ENCODE measurements at places on chromosomes 16 and 17. TPM values are rescaled to one million over a fixed set of nuclear protein-coding genes. Genes with fewer than 3 reads are reported as not detected.

The CCL17 gene
- total RNA-seq, result not detected

The ZPBP2 gene
- total RNA-seq, result not detected

DNA sequence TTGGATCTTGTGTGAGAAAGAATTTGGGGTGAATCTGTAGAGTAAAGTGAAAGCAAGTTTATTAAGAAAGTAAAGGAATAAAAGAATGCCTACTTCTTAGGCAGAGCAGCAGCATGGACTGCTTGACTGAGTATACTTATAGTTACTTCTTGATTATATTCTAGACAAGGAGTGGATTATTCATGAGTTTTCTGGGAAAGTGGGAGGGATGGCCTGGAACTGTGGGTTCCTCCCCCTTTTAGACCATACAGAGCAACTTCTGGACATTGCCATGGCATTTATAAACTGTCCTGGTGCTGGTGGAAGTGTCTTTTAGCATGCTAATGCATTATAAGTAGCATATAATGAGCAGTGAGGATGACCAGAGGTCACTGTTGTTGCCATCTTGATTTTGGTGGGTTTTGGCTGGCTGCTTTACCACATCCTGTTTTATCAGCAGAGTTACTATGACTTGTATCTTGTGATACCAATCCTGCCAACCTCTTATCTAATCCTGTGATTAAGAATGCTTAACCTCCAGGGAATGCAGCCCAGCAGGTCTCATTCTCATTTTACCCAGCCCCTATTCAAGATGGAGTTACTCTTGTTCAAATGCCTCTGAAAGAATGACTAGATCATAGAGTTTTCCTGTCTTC, 58.7 kb downstream of the HSD17B2 start:
- DNase-seq, result no peak

The UQCRC2 gene
- total RNA-seq, result 198 TPM

- DNase-seq, result no peak
These were observed 42.1 kb upstream of the ADCY7 start for GRCh38 chr16:50224286-50224685.

The CD300A gene
- 3.9 TPM for total RNA-seq

The PRSS21 gene
- total RNA-seq, result not detected

The SHBG gene
- 5.1 TPM for total RNA-seq

- no peak for DNase-seq
These were observed 740.9 kb downstream of the CDH8 start for GRCh38 chr16:61295311-61295710.

DNA sequence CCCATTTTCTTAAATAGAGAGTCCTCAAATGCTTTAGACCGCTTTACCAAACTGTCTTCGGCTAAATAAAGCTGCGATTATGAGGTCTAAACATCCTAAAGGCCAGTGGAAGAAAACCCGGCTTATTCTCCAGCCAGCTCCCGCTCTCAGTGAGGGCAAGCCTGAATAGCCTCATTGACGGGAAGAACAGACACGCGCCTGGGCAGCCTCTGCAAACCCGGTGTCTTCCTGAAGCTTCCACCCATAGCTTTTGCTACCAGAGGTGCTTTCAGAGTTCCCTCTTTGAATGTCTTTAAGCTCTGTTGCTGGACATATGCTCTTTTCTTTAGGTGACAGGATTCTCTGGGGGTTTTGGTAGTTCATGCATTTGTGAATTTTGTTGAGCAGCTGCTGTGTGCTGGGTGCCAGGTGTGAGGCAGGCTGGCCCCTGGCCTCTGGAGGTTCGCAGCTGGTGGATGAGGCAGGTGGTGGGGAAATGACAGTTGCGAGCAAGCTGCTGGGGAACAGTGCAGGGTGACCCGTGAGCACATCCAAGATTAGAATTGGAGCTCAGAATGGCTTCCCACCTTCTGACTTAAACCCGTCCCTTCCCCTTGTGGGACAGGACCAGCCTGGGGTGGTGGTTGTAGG, 44.7 kb downstream of the CRISPLD2 start:
- no peak for DNase-seq

The KRTAP17-1 gene
- total RNA-seq, result not detected

The PHF12 gene
- 70.4 TPM for total RNA-seq

GRCh38 chr17:32528825-32529224, 42.0 kb downstream of the CDK5R1 start:
- no peak for DNase-seq

The KRT32 gene
- total RNA-seq, result not detected

DNA sequence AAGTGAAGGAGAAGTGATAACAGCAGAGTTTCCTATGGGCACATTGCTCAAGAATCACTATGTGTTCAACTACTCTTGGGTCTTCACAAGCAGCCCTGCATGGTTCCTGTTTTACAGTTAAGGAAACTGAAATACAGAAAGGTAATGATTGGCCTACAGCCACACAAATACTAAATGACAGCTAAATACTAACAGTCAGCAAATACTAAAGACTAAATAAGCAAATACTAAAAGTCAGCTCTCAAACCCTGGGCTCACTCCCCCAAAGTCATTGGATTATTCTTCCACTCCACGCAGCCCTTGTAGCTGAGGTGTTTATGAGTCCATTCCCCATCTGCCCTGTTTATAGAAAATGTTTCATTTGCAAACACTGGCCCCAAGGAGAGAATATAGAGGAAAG, 372.7 kb upstream of the CDH11 start:
- DNase-seq, result no peak

DNA sequence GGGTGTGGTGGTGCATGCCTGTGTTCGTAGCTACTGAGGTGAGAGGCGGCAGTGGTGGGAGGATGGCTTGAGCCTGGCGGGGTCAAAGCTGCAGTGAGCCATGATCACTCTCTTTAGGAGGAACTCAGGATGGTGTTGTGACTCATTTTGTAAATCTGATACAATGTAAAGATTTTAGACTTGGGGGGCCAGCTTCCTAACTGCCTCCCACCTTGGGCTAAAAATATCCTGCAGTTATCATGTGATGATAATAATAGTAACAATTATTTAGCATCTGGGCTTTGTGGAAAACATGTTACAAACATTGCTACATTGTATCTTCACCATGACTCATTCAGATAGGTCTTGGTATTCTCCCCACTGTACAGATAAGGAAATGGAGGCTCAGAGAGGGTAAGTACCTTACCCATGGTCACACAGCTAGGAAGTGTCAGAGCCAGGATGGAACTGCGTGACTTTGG, 7.4 kb downstream of the CTNS start:
- DNase-seq, result no peak

GRCh38 chr16:75647112-75647491, 363 bp downstream of the KARS1 start:
- no peak for DNase-seq

The PPM1E gene
- 1.6 TPM for total RNA-seq

DNA sequence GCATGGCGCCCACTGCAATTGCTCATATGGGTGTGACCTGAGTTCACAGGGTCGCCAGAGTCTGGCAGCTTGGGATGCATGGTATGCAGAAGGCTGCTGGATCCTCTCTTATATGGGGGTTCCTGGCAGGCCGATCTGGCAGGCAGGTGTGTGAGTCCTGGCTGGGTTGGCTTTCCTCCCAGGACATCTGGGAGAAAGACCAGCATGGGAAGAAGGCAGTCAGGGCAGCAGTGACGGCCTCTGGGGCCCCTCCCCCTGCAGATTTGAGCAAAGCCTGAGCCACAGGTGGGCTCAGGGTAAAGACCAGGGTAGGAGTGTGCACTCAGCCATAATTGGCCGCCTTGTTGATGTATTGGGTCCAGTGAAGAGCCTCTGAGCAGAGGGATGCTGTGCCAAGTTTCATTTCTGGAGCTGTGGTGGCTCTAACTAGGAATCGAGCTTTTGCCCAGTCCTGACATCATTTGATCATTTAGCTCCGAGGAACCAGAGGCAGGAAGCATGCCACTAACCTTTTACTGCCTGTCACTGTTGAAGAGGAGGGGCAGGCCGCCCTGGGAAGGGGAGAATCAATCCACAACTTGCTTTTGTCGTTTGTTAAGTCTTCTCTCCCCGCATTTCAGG, 174.3 kb downstream of the CCDC182 start:
- no peak for DNase-seq

DNA sequence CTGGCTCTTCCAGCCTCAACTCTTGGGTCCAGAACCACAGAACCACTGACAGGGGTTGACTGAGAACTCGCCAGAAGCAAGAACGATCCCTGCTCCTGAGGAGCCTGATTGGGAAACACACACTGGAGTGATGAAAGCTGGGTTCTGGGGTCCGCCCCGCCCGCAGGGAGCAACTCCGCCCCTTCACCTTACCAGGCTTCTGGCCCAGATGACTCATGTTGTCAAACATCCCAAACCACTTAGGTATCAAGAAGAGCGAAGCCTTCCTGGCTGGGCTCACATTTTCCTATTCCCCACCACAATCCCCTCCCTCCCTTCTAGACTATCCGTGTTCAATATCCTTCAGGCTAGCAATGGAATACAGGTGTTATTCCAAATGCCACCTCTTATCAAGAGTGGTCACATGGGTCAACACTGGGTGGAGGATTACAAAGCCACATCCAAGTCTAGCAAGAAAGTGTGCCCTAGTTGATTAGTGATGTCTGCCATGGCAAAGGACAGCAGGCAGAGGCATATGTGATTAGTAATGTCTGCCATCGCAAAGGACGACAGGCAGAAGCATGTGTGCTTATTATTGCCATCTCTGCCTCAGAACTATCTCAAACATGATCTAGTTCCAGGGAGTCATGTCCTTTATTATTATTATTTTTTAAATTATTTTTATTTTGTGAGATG, 70.5 kb downstream of the TIMM22 start:
- DNase-seq, result no peak

GRCh38 chr17:1119924-1120323, 59.9 kb downstream of the ABR start:
- no peak for DNase-seq

The LYRM9 gene
- 9.5 TPM for total RNA-seq

GRCh38 chr17:68013385-68013784, 17.1 kb upstream of the C17orf58 start:
- no peak for DNase-seq

DNA sequence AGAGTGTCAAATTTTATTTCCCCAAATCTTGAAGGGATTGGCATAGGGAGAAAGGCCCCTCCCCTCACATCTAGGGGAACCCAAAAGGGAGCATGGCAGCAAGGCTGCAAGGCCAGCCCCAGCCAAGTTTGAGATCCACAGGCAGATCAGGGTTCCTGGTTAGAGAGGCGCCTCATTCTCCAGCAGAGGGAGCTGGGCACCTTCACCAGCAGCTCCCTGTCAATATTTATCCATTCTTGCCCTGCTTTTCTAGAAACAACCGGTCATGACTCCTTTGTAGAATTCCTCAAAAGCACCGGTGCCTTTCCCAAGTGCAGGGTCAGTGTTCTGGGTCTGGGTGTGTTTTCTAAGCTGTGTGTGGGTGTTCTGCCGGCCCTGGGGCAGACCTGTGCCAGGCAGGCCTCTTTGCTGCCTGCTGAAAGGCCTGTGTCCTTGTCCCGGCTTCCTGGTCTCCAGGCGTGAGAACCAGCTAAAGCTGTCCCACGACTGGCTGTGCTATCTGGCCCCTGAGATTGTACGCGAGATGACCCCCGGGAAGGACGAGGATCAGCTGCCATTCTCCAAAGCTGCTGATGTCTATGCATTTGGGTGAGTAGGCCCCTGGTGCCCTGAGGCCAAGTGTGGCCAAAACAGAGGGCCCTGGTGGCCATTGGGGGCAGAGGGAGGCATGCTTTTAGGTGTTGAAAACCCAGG, 21.2 kb upstream of the LGALS9 start:
- DNase-seq, result no peak

DNA sequence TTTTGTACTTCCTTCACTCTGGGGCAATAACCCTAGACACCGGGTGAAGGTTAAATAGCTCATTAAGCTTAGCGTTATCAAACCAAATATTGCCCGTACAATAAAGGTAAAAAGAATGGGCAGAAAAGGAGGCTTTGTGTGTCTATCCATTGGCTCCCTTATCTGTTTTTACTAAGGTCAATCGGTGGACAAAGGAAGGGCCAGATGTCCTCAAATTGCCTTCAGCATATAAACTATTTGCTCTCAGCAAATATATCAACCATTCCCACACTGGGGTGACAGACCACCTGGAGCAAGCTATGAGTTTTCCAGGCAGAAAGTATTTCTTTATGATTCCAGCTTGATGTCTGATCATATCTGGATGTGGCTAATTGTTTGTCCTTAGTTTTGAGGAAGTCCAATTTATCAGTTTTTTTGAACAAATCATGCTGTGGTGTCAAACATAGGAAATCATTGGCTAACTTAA, 25.3 kb upstream of the WIPI1 start:
- no peak for DNase-seq

DNA sequence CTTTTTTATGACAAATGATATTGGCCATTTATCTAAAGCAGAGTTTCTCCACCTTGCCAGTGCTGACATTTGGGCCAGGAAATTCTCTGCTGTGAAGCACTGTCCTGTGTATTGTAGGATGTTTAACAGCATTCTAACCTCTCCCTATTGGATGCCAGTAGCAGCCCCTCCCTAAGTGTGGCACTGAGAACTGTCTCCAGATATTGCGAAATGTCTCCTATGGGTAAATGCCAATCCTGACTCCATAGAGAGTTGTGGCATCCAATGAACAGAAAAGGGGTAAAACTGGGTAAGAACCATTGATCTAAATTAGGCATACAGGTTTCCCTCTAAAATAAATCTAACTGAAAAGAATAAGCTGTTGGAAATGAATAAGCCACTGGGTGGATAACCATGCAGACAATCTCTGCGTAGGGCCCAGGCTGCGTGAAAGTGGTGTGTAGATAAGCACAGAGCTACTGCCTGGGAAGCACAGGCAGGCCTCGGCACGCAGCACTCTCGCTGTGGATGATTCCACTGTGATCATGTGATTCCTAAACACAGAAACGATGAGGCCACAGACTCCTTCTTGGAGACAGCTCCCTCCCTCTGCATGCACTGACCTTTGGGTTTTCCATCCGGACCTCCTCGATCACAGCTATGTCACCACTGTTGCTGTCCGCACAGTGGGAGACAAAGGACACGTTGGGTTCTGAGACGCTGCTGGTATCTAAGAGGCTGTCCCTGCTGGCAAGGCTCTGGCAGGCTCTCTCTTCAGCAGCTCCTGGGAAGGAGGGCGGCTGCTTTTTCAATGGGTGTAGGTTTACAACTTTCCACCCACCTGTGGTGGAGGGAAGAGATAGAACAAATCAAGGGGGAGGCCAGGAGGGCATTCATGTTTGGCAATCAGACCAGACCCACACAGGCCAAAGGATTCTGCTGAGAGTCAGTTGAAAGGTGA, 44.1 kb downstream of the GTF3C1 start:
- DNase-seq, result no peak

The NXPH3 gene
- total RNA-seq, result 0.20 TPM

The ARL5C gene
- total RNA-seq, result not detected

- no peak for DNase-seq
These were observed 38.1 kb downstream of the PIK3R5 start for GRCh38 chr17:8927395-8927794.

GRCh38 chr16:54281535-54282201, 4.9 kb downstream of the IRX3 start:
- peak; percentile 14 for DNase-seq

GRCh38 chr17:82267575-82268379, 5.7 kb downstream of the CSNK1D start:
- no peak for DNase-seq

DNA sequence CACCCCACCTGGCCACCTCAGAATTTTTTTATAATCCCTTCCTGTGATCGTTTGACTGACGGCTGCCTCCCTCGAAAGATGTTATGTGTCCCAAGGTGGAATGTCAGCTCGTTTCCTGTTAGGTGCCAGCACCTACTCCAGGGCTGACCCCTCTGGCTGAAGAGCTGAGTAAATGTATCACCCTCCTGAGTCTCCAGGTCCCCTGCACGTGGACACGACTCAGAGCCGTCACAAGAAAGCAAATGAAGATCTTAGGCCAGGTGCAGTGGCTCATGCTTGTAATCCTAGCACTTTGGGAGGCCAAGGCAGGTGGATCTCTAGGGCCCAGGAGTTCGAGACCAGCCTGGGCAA, 273.2 kb downstream of the C16orf95 start:
- DNase-seq, result no peak
